ENCODE measurements at places on chromosomes 3 and 15. TPM values are rescaled to one million over a fixed set of nuclear protein-coding genes. Genes with fewer than 3 reads are reported as not detected.

GRCh38 chr3:124938896-124939295 is 4.3 kb upstream of the MUC13 start:
- DNase-seq: no peak

GRCh38 chr15:89125088-89125826 is 37.0 kb downstream of the ABHD2 start:
- DNase-seq: no peak

SERPINI2 gene
- total RNA-seq: not detected

ANKUB1 gene
- not detected for total RNA-seq

BCL2A1 gene
- not detected for total RNA-seq

MB21D2 gene
- total RNA-seq: 20.7 TPM

SLC38A3 gene
- total RNA-seq: not detected

FILIP1L gene
- total RNA-seq: 37.8 TPM

PYGO1 gene
- 10.9 TPM for total RNA-seq

DNA sequence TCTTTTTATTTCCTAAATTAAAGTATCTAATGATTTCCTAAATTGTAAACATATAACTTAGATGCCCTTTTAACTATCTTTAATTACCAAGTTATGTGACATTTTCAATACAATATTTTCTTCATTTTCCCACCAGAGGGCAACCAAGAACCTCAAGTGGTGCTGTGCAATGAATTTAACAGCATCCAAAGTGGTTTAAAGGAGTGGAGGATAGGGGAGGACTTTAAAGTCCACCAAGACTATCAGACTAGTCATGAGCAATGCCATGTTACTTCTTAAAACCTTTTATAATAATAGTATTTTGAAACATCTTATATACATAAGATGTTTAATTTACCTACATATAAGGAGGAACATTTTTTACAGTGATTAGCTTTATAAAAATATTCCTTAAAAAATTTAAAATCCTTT is 74.4 kb downstream of the DLG1 start:
- DNase-seq: peak; percentile 65
